Activated T-helper 1 cell treated with anti-CD3 and anti-CD28 coated beads, Interleukin-12 subunit alpha, Interleukin-12 subunit beta, Interleukin-2, Interleukin-4 antibody, amounts not matched to agents 30 ng/mL and 10 ng/mL and 1 ng/mL, durations not matched to agents 14 hours and 24 hours and 36 hours (primary cell): ENCODE measurements at places on chromosomes 4 and X. TPM values are rescaled to one million over a fixed set of nuclear protein-coding genes. Genes with fewer than 3 reads are reported as not detected.

Gene OTUD6A
- total RNA-seq: not detected in 2 replicates

Gene TCEAL7
- total RNA-seq: not detected in 2 replicates

Gene FDCSP
- not detected in 2 replicates for total RNA-seq

GRCh38 chr4:118206627-118207026, 146.2 kb downstream of the PRSS12 start:
- no peak for DNase-seq

- no peak for DNase-seq
Observed at GRCh38 chrX:69130439-69130838, 34.8 kb downstream of the PJA1 start.

GRCh38 chr4:185559915-185560281, 24.6 kb upstream of the PDLIM3 start:
- DNase-seq: no peak

- no peak for DNase-seq
Observed at GRCh38 chrX:56817179-56817578, 88.1 kb downstream of the NBDY start.

Gene ELK1
- total RNA-seq: 99.3 TPM in 2 replicates

GRCh38 chr4:166399021-166399420, 526.0 kb downstream of the TLL1 start:
- DNase-seq: no peak

Gene ZNF711
- 0.20 and 0.23 TPM in 2 replicates for total RNA-seq

GRCh38 chr4:168731706-168732414, 235.0 kb downstream of the PALLD start:
- no peak for DNase-seq

DNA sequence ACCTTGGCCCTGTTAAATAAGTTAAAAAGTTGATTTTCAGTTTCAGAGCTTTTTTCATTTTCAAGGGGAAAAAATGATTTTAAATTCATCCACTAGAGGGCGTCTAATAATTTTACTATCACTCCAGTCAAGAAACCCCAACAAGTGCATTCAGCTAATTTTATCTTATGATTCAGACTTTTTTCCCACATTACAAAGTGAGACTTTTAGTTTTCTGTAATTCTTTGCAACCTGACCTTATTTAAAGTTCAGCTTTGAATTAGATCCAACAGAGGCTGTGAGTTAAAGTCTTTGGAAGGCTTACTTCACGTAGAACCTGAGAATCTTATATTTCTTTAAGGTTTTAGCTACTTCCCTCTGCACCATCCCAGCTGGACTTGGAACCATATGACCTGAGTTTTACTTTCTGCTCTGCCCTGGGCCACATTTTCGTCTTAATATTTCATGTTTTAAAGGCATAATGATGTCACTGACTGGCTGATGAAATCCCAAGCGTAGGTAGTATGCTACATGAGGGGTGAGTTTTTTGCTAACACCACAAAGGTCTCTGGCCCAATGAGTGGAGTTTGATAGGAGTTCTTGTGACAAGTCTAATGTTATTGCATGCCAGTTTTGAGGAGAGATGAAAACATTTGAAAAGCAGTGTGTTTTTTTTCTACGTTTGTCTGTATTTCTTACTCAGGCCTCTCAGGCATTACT, 7.2 kb downstream of the GNRHR start:
- no peak for DNase-seq

- DNase-seq: no peak
Observed at GRCh38 chrX:69287095-69287494, 121.8 kb upstream of the PJA1 start.

DNA sequence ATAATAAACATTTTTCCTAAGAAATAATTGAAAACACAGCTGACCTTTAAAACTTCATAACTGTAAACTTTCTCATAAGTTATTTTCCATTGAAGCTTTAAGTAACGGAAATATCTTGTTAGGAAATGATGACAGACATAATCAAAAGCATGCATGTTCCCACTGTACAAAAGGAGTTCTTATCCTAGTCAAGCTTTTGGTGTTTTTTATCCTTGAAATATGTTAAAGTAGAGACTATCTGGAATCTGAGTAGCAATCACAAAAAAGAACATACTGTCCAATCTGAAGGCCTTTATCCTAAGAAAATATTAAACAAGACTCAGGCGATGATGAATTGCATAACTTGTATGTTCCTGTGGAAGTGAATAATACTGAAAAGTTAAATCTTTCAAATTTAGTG, 14.4 kb downstream of the GEMIN8 start:
- no peak for DNase-seq

- no peak for DNase-seq
Observed at GRCh38 chrX:119625843-119626242, 19.6 kb upstream of the NKRF start.

GRCh38 chrX:134880866-134881265, 109.9 kb upstream of the SMIM10 start:
- DNase-seq: no peak

DNA sequence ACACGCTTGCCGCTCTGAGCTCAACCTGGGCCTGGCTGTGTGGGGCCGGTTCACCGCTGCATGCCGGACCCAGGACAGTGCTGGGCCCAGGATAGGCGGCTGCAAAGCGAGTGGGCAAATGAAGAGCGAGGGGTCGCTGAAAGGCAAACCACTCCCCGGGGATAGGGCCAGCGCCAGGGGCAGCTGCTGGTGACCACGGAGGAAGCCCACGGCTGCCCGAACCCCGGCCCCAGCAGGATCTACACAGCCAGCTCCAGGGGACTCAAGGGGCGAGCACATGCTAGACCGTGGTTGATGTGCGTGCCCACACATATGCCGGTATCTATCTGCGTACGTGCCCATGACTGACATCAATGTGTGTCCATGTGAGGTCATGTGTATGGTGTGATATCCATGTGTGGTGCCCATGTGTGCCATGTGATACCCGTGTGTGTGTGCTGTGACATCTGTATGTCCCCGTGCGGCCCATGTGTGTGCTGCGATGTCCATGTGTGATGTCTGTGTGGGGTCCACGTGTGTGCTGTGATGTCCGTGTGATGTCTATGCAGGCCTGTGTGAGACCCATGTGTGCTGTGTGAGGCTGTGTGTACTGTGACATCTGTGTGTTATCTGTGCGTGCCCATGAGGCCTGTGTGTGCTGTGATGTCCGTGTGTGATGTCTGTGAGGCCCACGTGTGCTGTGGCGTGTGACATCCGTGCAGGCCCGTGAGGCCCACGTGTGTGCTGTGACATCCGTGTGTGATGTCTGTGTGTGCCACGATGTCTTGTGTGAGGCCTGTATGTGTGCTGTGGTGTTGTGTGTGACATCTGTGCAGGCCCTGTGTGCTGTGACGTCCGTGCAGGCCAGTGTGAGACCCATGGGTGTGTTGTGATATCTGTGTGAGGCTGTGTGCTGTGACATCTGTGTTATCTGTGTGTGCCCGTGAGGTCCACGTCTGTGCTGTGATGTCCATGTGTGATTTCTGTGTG, 24.8 kb downstream of the CTBP1 start:
- DNase-seq: no peak

DNA sequence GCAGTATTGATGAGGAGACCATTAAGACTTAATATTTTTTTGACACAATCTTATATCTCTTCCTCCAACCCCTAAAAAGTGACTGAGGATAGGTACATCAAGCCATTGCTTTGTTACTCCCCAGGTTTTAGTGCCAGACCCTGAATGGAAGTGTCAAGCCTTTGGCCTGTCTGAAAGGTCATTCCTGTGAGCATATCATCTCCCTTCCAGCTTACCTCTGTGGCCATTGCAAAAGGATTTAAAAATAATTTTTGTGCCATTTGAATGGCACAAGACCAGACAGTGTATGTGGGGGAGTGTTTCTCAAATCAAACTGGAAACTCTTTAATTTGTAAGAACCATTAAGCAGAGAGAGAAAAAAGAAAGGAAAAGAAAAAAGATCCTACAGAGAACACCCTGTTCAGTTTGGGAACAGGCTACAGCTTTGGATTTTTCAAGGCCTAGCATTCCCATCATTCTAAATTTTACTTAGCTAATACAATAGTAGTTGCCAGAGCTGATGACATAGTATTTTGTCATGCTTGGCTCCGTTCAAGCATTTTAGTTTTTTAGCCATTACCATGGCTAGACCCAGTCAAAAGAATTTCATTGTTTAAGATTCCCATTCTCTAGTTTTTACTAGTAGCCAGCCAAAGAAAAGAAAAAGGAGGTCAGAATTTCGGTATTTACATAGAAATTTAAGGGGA, 49.6 kb downstream of the HPF1 start:
- no peak for DNase-seq

Gene NAT8L
- total RNA-seq: 7.4 and 8.0 TPM in 2 replicates

Gene LPAR4
- not detected in 2 replicates for total RNA-seq

Gene TCP11X2
- total RNA-seq: not detected in 2 replicates

DNA sequence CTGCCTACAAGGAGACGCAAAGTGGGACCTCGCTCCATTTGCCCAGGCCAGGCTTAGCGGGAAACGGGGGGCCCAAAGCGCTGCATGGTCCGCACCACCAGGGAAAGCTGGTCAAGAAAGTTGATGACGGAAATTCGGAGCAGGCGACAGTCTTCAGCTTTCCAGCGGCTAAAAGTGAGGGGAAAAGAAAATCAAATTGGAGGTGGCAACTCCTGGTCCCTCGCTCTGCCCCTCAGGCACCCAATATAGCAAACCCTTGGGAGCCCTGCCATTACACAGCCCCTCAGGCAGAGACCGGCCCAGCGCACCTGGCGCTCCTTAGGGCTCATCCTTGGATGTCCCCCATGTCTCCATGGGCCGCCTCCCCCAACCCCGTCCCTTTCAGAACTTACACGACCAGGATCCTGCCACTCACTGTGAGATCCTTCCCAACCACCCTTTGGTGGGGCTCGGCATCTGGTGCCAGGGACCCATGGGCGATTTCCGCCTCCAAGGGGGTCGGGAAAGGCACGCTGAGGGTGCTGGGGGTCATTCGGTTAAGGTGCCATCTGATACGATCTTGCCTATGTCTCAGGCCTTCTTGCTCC, 1.1 kb downstream of the LAGE3 start:
- DNase-seq: no peak

DNA sequence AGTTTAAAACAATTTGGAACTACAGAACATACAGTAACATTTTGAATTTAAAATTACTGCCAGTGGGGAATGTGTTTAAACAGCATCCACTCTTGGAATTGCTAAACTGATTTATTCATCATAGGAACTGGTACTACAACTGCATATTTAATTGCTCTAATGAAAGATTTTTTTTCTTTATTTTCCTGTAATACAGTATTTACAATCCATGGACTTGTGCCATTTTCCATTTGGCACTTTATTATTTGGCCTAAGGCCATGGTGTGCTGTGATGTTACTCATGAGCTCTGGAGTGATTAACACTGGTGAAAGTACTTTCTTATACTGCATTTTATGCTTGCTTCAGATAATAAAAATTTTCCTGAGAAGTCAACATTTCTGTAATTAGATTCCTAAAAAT, 69.7 kb upstream of the NUDT6 start:
- no peak for DNase-seq

Gene AFF2
- total RNA-seq: 1.5 and 1.8 TPM in 2 replicates

Gene MAPK10
- total RNA-seq: not detected in 2 replicates

Gene CYP4V2
- total RNA-seq: 8.3 and 8.8 TPM in 2 replicates

Gene MAGEB10
- not detected in 2 replicates for total RNA-seq

Gene BEX1
- total RNA-seq: not detected in 2 replicates

Gene IL2RG
- 375 and 397 TPM in 2 replicates for total RNA-seq

GRCh38 chr4:39048311-39048710, 13.7 kb upstream of the KLHL5 start:
- DNase-seq: no peak

Gene GPC4
- not detected in 2 replicates for total RNA-seq

Gene DCHS2
- total RNA-seq: not detected in 2 replicates

Gene GPR50
- total RNA-seq: not detected in 2 replicates

DNA sequence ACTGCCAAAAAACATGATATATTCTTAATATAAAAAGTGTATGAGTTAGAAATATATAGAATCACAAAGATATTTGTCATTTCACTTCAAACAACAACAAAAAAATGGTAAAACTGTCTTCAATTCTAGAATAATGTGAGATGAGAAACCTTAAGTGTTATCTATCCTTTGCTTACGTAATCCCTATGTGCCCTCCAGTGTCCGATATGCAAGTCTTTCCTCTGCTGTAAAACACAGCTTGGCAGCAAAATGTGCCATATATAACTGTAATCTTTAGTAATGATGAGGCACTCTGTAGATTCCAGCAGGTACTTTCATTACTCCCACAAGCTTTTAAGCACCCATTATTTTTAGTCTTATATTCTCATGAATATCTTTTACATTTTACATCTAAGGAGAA, 555.1 kb upstream of the FRG1 start:
- DNase-seq: no peak

- DNase-seq: no peak
Observed at GRCh38 chr4:42277291-42277690, 120.0 kb upstream of the SHISA3 start.
